ENCODE measurements at places on chromosomes 13 and 19.

DNA sequence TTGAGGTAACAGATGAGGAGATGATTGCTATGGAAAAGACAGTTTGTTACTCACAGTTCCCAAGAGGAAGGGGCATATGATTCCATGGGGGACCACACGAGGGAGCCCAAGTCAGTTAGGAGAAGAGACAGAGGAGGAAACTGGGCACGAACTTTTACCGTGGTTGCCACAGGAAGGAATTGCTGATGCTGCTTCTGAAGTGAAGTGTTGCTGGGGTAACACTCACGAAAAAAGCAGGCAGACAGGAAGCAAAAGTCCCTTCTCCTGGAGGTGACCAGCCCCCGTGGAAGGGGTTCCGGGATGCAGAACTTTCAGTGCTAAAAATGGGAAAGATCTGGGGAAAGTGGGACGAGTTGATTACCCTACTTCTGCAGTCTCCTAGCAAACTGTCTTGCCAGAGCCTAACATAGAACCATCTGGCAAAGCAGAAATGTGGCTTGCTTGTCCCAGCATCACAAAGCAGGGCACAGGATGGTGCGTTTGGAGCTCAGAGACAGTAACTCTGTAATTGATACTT, 35.4 kb upstream of the MAP3K10 start:
- no peak for DNase-seq

DNA sequence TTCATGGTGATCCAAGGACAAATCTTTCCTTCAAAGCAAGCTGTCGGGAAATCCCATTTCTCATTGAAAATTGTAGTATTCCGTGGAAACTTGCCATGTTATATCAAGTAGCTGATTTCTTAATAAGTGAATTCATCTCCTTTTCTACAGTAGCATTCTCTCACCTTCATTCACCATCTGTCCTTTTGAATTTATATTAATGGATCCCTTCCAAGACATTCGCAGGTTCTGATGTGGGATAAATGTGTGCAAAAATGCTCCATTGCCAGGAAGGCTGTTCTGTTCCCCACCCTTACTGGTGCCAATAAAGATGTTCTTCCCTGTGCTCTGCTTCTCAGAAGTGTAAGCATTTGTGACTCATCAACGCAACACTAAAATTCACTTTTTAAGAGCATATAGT, 36.2 kb downstream of the AMER2 start:
- DNase-seq = no peak

DNA sequence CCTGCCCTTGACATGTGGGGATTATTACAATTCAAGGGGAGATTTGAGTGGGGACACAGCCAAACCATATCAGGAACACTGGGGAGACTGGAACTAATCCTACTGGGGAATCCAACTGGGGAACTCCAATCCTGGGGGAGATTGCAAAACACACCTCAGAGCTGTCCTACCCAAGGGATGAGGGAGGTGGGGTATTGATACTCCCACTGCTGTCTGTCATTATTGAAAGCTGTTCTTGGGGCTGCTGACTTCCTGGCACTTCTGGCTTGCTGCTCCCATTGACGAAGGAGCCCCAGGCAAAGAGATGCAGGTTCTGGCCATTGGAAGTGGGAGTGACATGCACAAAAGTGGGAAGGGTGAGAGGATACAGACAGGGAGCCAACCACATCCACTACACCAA, 24.7 kb upstream of the POP4 start:
- no peak for DNase-seq

GRCh38 chr13:32515246-32515645, 23.3 kb downstream of the N4BP2L2 start:
- no peak for DNase-seq

DNA sequence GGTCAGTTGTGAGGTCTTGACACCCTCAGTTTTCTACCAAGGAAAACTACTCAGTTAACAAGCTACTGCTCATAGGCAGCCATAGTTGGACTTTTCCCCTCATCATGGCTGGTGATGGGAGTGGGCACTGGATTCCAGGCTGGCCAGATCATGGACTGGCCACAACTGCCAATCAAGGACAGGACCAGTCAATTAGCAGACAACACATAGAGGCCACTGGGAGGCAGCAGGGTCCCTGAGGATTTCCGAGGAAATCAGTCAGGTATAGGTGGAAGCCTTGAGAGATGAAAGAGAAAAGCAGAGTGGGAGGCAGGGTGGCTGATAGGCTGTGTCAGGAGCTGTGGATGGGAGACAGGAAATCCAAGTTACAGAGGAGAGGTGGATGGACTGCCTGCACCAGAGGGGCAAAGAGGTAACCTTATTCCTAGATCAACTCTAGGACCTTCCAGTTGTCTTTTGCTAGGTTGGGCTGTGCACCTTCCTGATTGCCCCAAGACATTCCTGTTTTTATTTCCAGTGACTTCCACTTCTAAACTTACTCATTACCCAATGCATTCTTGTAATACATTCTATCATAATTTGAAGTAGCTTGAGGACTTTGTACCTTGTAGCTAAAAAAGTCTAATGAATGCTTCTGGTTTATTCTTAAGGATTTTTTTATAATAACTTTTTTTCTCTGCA, 361.8 kb downstream of the KCNRG start:
- DNase-seq = no peak

DNA sequence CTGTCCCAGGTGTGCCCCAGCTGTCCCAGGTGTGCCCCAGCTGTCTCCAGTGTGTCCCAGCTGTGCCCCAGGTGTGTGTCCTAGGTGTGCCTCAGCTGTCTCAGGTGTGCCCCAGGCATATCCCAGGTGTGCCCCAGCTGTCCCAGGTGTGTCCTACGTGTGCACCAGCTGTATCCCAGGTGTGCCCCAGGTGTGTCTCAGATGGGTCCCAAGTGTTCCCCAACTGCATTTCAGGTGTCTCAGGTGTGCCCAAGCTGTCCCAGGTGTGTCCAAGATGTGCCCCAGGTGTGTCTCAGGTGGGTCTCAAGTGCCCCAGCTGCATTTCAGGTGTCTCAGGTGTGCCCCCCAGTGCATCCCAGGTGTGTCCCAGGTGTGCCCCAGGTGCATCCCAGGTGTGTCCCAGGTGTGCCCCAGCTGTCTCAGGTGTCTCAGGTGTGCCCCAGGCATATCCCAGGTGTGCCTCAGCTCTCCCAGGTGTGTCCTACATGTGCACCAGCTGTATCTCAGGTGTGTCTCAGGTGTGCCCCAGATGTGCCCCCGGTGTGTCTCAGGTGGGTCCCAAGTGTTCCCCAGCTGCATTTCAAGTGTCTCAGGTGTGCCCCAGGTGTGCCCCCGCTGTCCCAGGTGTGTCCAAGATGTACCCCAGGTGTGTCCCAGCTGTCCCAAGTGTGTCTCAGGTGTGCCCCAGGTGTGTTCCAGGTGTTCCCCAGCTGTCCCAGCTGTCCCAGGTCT, 1.3 kb upstream of the GRK1 start:
- no peak for DNase-seq

DNA sequence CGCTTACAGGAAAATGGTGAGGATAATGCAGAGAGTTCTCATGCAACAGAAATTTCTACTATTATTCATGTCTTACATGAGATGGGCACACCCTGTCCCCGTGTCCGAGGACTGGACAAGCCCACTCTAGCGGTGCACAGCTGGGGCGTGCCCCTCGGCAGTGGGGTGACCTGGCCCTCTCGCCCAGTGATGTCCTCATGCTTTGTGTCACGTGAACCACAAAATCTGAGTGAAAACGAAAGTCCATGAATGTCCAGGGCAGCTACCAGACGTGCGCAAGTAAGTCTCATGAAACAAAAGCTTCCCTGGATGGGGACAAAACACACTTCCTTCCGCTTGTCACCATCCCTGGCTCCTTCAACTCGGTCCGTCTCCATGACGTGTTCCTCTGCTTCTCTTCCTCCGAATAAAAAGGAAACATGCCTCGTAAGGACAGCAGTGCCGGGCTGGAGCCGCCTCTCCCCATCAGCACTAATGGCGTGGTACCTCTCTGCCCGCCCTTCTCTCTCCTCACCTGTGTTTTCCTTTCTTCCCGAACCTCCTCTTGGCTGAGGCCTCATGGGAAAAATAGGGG, 45.6 kb downstream of the ANKRD10 start:
- DNase-seq = no peak

GRCh38 chr19:15264061-15264932, 32.0 kb upstream of the EPHX3 start:
- peak; percentile 66 for DNase-seq

GRCh38 chr13:25085125-25085742, 10.7 kb upstream of the PABPC3 start:
- peak; percentile 20 for DNase-seq

DNA sequence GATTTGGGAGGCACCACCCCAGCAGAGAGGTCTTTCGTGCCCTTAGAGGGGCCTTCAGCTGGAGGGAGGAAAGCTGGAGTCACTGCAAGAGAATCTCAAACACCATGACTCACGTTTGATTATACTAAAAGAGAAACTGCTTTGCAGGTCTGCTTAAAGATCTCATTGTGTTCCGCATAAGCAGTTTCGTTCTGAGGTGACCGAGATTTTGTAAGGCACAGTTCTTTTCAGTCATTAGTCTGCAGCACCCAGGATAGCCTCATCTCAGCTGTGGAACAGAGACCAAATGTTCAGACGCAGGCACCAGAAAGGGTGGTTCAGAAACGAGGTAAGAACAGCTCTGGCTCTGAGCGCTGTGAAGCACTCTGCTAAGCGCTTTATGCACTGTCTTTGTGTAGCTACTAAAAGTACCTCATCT, 71.2 kb upstream of the GTF3A start:
- DNase-seq = peak; percentile 48

- DNase-seq = no peak
Measured at GRCh38 chr13:106702505-106702904, 134.6 kb upstream of the ARGLU1 start.

DNA sequence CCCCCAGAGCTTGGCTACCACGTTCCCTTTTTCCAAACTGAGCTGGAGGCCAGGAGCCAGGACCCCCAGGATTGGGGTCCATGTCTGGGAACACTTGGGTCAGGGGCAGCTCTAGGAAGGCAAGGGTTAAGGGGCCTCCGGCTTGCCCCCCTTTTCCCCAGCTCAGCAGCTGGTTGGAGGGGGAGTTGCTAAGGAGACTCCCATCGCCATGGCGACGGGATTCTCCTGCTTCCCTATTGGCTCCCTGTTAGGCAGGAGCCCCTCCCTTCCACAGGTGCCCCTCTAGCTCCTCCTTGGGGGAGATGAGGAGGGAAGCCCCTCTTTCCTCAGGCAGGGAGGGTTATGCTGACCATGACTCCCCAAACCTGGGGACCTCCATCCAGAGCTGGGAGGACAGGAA, 33.9 kb downstream of the PDE4A start:
- no peak for DNase-seq

DNA sequence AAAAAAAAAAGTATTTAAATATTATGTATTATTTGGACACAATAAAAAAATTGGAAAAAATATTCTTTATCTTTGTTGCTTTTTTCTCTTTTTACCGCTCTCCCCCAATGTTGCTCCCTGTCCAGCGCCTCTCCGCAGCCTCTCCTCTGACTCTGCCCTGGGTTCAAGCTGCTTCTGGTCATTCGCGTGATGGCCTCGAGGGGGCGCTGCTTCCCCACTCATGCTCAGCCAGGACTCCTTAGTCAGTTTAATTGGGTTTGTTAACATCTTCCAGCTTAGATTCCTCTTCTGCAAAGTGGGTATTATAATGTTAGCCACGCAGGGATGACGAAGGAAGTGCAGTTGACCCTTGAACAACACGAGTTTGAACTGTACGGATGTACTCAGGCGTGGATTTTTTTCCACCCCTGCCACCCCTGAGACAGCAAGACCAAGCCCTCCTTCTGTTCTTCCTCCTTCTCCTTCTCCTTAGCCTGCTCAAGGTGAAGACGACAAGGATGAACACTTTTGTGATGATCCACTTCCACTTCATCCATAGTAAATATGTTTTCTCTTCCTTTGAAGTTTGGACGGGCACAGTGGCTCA, 4.9 kb upstream of the NWD1 start:
- peak; percentile 37 for DNase-seq

GRCh38 chr19:39512988-39513387, 2.0 kb upstream of the SELENOV start:
- no peak for DNase-seq

GRCh38 chr13:27171244-27171826, at the start of gene USP12:
TSS of gene USP12 (minus strand) at chr13:27171811. CDS start at chr13:27171639, 172 bp downstream.
- DNase-seq = peak; percentile 22

DNA sequence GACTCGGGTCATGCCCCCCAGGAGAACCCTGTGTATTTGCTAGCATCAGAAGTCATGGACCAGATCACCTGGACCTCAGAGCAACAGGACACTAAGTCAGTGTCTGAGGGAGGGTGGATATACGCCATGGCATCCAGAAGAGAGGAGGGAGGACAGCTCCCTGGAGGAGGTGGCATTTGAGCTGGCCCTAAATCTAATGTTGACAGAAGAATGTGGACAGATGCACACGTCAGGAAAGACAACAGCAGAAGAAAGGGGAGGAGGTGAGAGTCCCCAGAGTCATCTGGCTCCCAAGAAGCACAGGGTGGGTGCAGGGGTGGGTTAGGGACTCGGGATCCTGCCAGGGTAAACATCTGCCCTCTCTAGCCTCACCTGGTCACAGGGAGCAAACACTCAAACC, 24.5 kb upstream of the CCNE1 start:
- DNase-seq = no peak

Measured in hepatic stellate cell (primary cell).